ENCODE measurements at places on chromosomes 6 and 20.
A peak's percentile ranks its signal among the peaks of the same experiment; 100 is the strongest.

DNA sequence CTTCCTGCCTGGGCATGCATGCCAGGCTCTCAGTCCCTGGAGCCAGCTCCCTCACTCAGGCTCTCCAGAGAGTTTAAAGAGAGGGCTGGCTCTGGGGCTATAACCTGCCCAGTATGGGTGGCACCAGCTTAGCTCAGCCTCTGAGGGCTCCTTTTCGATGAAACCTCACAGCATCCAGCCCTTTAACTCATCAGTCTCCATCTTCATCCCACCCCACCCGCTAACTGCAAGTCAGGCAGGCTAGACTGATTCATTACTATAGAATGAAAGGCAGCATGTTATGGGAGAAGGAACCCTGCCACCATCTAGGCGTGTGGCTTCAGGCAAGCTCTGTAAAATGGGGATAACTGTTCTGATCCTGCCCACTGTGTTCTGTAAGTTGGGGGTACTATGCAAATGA is 53.5 kb downstream of the RAB44 start:
- DNase-seq: no peak

GRCh38 chr6:147820520-147820919 is 312.0 kb downstream of the SAMD5 start:
- no peak for DNase-seq

DNA sequence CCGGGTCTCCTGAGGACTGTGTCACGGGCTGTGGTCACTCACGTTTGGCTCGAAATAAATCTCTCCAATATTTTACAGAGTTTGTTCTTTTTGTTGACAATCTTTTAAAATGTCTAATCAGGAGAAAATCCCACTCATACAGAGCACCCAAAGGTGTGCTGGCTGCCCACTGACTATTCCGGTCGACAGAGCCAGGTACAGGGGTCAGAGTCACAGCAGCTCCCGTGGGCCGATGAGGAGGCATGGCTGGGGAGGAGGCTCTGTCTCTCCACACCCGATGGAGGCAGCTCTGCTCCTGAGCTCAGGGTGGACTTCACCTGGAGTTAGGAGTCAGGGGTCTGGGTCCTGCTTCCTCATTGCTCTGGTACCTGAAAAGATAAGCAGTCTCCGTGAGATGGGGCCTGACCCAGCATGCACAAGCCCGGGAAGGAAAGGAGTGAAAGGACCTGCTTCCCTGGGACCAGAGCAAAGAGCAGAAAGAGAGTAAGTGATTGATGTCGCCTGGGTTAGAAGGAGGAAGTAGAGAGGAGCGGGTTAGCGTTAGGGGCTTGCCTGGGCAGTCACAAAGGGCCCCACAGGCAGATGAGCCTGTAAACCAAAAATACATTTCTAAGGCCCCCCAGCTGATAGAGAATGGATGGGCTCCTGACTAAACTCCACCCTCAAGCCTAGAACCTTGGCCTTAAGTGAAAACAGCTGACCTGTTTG is 53.5 kb upstream of the UNC93A start:
- no peak for DNase-seq

- no peak for DNase-seq
These were observed 13.5 kb downstream of the REV3L start for GRCh38 chr6:111469543-111469942.

- DNase-seq: no peak
These were observed 29.0 kb upstream of the BCLAF1 start for GRCh38 chr6:136318676-136319075.

DNA sequence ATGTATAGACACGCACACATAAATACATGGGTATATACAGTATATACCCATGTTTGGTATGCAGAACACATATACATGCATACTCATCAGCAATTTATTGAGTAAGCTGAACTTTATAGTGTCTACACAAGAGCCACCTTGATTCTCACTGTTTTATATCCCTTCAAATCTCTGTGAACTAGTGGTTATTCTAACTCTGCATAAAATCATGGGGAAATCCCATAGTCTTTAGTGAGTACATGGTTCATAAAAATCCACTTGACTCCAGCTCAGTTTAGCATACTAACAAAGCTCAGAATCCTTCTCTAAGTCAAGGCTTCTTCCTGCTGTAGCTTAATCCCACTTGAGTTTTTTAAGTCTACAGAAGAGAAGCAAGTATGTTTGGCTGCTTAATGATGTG is 104.1 kb downstream of the THEMIS start:
- no peak for DNase-seq

GRCh38 chr6:161545741-161546140 is 271.9 kb upstream of the AGPAT4 start:
- peak; percentile 50 for DNase-seq

DNA sequence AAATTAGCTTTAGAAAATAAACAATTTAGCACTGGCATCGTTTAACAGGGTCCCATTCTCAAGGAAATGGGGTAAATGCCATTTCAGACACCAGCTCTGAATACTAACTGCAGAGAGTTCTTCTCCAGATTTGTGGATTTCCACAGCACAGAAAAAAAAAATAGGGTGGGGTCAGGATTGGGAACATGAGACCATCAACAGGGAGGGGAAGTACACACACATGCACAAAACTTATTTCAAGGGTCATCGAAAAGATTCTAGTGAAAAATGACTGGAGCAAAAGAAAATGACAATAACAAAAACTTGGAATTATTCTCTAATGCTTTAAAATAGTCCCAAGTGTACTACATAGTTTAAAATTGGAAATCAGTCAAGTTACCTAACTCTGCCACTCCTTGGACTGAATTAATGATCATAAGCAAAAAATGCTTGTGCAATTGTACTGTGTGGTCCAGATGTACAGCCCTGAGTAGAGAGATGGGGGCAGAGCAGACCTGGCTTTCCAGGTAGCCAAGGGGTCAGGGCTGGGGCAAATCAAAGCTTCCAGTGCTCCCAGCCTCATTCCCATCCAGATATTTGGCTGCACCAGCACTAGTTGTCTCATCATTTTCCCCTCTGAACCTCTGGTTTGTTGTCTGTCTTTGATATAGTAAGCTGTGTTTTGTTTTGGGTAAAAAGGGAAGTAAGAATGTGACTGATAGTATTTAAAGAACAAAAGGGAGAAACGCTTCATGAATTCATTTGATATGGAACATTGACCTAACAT is 152.4 kb downstream of the SOBP start:
- DNase-seq: no peak

- DNase-seq: no peak
These were observed 3.3 kb downstream of the RNF144B start for GRCh38 chr6:18390476-18390875.

DNA sequence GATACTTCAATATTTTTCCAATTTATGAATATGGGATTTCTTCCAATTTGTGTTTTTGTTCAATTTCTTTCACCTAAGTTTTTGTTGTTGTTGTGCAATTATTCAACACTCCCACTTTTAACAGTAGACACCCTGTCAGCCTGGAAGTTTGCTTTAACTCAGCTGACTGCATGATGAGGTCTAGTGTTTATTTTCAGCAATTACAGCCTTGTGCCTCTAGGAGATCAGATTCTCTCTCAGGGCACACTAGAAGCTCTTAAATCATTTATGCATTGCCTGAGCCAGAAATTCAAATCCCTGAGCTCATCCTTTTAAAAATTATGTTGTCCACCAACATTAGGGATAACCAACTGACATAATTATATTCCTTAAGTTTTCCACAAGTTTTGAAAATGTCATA is 85.7 kb downstream of the MRAP2 start:
- DNase-seq: no peak

DNA sequence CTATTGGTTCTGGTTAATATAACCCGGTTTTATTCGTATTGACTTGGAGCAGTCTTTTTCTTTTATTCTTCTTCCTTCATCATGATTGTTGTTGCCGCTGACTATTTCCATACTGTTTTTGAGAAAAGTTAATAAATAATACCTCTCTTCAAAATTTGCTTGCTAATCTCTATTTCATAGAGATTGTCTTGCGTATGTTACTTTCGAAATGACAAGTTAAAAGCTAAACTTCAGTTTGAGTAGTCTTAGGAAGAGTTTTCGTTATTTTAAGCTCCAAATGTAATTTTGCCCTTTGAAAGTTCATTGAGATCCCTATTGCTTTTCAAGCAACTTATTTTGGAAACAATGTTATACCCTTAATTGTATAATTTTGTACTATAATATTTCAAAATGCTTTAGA is 36.4 kb downstream of the DCBLD1 start:
- DNase-seq: no peak

GRCh38 chr6:137933696-137934095 is 66.6 kb downstream of the TNFAIP3 start:
- peak; percentile 81 for DNase-seq

- peak; percentile 94 for DNase-seq
These were observed 171.7 kb downstream of the CLIC5 start for GRCh38 chr6:45843848-45844521.

- DNase-seq: no peak
These were observed 115.5 kb downstream of the CDK19 start for GRCh38 chr6:110699780-110700179.

GRCh38 chr6:48610846-48611245 is 499.8 kb upstream of the PTCHD4 start:
- DNase-seq: no peak

DNA sequence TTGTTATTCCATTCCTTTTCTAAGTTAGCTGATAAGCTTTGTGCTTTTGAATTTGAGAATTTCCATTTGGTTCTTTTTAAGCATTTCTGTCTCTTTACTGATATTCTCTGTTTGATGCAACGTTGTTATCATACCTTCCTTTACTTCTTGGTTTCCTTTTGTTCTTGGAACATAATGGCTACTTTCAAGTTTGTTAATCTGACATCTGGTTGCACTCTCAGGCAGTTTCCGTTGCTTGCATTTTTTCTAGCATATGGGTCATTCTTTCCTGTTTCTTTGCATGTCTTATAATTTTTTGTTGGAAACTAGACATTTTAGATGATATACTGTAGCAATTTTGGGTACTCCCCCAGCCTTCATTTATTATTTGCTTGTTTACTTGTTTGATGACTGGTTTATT is 12.5 kb downstream of the CDC5L start:
- no peak for DNase-seq

DNA sequence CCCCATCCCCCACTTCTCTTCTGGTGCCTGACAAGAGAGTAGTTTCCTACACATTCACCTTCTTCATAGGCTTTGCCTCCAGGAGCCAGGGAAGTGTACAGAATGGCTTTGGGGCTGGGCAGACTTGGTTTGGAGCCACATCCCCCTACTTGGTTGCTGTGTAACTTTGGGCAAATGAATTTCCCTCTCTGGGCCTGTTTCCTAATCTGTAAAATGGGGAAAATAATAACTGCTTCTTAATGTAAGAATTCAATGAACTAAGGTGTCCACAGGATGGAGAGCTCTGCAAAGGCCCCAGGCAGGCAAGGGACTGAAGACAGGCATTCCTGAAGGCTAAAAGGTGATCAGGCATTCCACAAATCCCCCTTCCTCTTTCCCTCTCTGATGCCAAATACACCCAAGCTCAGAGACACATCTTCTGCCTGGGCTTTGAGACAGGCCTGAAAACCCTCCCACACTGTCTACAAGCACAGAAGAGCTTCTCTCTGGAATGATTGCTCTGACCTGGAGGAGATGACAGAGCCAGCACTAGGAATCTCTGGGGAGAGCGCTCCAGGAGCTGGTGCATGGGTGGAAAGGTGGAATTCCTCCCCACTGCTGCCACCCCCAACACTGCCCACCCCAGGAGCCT is 6.9 kb upstream of the C20orf203 start:
- DNase-seq: no peak

- DNase-seq: no peak
These were observed 10.0 kb downstream of the TRERF1 start for GRCh38 chr6:42441697-42442081.

Measured in RPMI7951 (cell line).